ENCODE measurements at places on chromosomes 7 and 10. TPM values are rescaled to one million over a fixed set of nuclear protein-coding genes. Genes with fewer than 3 reads are reported as not detected.

The GIGYF1 gene
- 70.3 TPM for total RNA-seq

DNA sequence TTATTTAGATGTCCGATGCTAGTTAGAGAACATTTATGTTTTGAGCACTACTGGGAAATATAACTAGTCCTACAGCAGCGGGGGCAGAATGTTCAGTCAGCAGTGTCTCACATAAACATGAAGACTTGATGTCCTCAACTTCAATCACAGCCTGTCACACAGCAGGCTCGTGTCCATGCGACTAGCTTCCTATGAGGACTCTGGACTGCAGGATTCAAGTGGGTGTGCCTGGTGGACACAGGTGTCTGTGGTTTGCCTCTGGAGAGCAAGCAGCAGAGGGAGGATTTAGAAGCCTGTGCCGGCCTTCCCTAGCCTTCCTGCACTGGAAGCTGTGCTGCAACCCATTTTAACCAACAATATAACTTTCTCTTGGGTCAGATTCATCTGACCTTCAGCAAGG is 30.0 kb upstream of the LANCL2 start:
- H3K27ac ChIP-seq, result no peak overlapping the region
- no peaks in the 10 kb centered on the region for H3K4me1 ChIP-seq
- H3K36me3 ChIP-seq, result no peaks in the 10 kb centered on the region
- H3K4me3 ChIP-seq, result no peak overlapping the region
- H3K27me3 ChIP-seq, result peaks cover 7% of the 10 kb centered on the region

The ERVW-1 gene
- not detected for total RNA-seq

- no peaks in the 10 kb centered on the region for H3K4me1 ChIP-seq
- H3K4me3 ChIP-seq, result no peak overlapping the region
- no peaks in the 10 kb centered on the region for H3K36me3 ChIP-seq
- no peaks in the 10 kb centered on the region for H3K27me3 ChIP-seq
Observed at GRCh38 chr10:129108994-129109393, 358.0 kb upstream of the MGMT start.

The CRYGN gene
- not detected for total RNA-seq

The SEMA3C gene
- total RNA-seq, result 0.62 TPM

The FGFR2 gene
- 0.82 TPM for total RNA-seq

GRCh38 chr7:98930464-98930863 is 52.1 kb downstream of the TRRAP start:
- DNase-seq, result no peak
- peak overlapping the region; percentile 97 for H3K27ac ChIP-seq
- H3K27me3 ChIP-seq, result no peaks in the 10 kb centered on the region
- peak overlapping the region; percentile 93 for H3K4me3 ChIP-seq
- peaks cover 20% of the 10 kb centered on the region for H3K4me1 ChIP-seq

DNA sequence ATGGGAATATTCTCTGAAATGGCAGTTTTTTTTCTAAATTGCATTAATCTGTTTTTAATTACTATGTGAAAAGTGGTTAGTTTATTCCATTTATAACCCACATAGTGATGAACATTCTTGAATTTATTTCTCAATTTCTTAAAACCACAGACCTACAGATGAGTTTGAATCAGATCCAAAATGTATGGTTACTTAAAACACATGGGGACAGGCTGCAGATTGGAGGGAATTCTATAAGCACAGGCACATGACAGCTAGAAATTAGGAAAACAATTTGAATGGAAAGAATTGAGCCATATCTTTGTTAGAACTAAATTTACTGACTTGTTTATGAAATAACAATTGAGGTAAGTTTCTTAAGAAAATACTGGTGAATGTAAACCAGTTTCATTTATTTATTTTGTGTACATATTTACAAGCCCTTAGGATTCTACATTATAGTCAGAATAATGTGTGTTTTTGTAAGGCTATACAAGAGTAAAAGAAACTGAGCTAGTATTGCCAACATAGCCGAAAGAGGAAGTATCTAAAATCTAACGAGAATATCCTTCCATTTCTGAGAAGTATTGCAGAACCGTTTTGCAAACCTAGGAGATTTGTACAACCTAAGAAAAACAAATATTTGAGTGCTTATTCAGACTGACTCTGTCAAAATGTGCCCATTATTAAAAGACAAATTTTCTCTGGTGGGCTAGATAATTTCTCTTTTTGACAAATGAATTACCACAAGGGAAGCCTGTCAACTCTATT is 434.3 kb upstream of the SEMA3D start:
- H3K27ac ChIP-seq, result no peak overlapping the region
- no peaks in the 10 kb centered on the region for H3K36me3 ChIP-seq
- no peaks in the 10 kb centered on the region for H3K4me1 ChIP-seq
- no peak for DNase-seq
- no peaks in the 10 kb centered on the region for H3K27me3 ChIP-seq

DNA sequence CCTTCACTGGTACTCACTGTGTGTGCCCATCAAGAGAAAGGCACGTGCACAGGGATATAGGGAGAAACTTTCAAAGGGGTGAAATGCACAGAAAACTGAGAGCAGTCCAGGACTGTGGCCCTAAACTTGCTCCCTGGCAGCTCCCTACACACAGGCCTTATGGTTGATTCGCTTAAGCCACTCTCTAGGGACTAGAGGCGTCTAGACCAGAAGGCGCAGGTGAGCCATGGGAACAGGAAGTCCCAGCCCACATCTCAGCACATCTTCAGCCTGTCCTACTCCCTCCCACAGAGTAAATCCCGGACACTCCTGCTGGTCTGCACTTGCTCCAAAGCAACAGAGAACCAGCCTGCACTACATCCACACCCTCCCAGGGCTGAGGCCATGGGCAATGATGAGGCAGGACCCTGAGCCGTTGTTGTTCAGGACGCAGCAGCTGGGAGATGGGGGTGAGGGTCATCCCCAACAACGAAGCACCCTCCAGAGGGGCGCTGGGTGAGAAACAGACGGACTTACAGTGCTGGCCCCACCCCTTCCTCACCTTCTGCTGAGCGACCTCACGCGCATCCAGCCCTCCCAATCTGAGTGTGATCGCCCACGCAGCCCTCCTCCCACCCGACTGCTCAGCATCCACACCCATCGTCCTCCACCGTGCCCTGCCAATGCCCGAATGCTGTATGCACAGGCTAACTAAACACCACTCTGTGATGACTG is 109.3 kb downstream of the TNS3 start:
- no peaks in the 10 kb centered on the region for H3K27me3 ChIP-seq
- H3K4me1 ChIP-seq, result no peaks in the 10 kb centered on the region
- H3K4me3 ChIP-seq, result no peak overlapping the region

The FOXP2 gene
- 0.25 TPM for total RNA-seq

DNA sequence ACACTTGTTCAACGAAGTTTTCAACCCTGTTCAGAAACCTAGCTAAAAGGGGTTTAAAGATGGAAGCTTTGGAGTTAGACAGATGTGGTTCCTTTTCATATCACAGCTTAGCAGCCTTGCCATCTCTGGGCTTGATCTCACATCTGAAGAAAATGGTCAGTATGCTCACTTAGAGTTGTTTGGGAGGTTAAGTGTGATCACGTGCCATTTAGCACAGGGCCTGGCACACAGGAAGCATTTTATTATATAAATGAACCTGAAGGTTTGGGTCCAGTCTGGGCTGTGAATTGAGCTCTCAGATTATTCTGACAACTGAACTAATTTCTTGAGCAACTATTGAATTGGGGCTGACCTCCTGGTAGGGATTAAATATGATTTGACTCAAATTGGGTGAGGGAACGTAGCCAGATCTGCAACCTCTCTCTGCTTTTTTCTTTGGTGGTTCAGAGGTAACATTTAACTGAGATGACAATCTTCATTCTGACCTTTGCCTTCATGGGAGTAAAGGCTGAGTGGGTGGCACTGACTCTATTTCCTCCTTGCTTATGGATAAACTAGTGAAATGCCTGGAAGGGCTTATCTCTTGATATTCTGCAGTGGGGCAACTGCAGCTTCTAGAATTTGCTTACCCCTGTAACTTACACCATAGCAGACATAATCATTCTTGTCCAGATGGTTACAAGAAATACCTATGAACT is 10.2 kb upstream of the HKDC1 start:
- peak overlapping the region; percentile 16 for H3K27ac ChIP-seq
- peaks cover 8% of the 10 kb centered on the region for H3K4me1 ChIP-seq
- no peaks in the 10 kb centered on the region for H3K27me3 ChIP-seq
- peaks cover 6% of the 10 kb centered on the region for H3K36me3 ChIP-seq
- no peak for DNase-seq

DNA sequence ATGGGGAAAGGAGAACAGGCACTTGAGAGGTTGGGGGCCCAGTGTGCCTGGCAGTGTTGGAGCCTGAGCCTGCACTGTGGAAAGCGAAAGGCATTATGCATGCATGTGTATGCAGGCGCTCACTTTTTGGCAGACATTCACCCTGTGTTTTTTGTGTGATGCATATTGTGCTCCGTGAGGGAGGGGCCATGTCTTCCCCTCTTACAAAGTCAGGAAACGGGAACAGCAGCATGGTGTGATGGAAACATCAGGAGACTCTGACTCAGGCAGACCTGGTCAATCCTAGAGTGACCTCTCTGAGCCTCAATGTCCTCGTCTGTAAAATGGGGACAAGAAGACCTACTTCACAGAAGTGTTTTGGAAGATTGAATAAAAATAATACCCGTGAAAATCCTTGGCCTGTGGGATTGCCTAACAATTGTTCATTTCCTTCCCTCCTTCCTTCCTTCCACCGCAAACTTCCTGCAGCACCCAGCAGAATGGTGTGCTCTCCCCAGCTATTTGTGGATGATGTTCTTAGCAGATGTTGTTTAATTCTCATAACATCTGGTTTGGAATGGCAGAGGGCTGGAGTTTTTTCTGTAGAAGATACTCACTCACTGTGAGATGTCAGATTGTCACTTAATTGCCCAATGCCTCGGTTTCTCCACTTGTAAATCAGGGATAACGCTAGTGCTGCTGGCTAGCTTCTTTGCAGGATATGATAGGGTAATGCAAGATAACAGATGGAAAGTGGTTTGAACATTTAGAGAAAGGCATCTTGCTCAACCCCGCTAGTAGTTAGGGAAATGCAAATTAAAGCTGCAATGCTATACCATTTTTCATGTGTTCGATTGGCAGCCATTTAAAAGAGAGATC is 39.8 kb downstream of the CDH23 start:
- DNase-seq, result no peak
- peaks cover 3% of the 10 kb centered on the region for H3K4me1 ChIP-seq
- H3K4me3 ChIP-seq, result no peak overlapping the region

- no peaks in the 10 kb centered on the region for H3K27me3 ChIP-seq
- DNase-seq, result no peak
- H3K27ac ChIP-seq, result no peak overlapping the region
Observed at GRCh38 chr10:121157998-121158397, 306.8 kb downstream of the WDR11 start.

GRCh38 chr10:27547047-27547446 is 42.9 kb downstream of the RAB18 start:
- peaks cover 3% of the 10 kb centered on the region for H3K36me3 ChIP-seq
- DNase-seq, result no peak
- no peak overlapping the region for H3K27ac ChIP-seq
- H3K4me1 ChIP-seq, result peaks cover 15% of the 10 kb centered on the region

The SUN3 gene
- total RNA-seq, result not detected

GRCh38 chr10:109979215-109979614 is 28.6 kb upstream of the ADD3 start:
- peaks cover 6% of the 10 kb centered on the region for H3K27me3 ChIP-seq
- no peak overlapping the region for H3K4me3 ChIP-seq
- H3K4me1 ChIP-seq, result peaks cover 10% of the 10 kb centered on the region
- no peak for DNase-seq
- no peaks in the 10 kb centered on the region for H3K36me3 ChIP-seq
- no peak overlapping the region for H3K27ac ChIP-seq

- H3K27me3 ChIP-seq, result no peaks in the 10 kb centered on the region
- H3K27ac ChIP-seq, result peak overlapping the region; percentile 61
- no peak for DNase-seq
- H3K4me3 ChIP-seq, result peak overlapping the region; percentile 81
- no peaks in the 10 kb centered on the region for H3K36me3 ChIP-seq
- H3K4me1 ChIP-seq, result peaks cover 15% of the 10 kb centered on the region
Observed at GRCh38 chr7:129367349-129367699, 66.9 kb upstream of the STRIP2 start.

DNA sequence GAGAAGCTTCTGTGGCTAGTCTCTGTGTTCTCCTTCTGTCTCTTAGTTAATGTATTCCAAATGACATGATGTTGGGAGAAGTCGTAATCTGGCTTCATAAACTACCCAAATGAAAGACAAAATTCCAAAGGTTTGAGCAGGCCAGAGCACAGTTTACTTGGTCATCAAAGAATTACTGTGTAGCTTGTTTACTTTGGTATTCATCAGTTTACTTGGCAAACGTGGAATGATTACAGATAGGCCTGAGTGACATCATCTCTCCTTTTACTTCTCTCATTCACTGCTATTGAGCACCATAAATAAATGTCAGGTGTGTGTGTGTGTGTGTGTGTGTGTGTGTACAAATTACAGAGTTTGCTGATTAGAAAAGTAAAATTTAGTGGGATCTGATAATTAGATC is 327.3 kb downstream of the PHTF2 start:
- no peak overlapping the region for H3K27ac ChIP-seq
- H3K27me3 ChIP-seq, result peaks cover 18% of the 10 kb centered on the region
- DNase-seq, result no peak
- no peaks in the 10 kb centered on the region for H3K36me3 ChIP-seq
- H3K4me1 ChIP-seq, result no peaks in the 10 kb centered on the region

The TMEM236 gene
- total RNA-seq, result 0.07 TPM

GRCh38 chr10:48818861-48819520 is 120.6 kb downstream of the LRRC18 start:
- H3K4me1 ChIP-seq, result no peaks in the 10 kb centered on the region
- DNase-seq, result no peak
- no peak overlapping the region for H3K4me3 ChIP-seq

GRCh38 chr10:70648427-70648826 is 23.9 kb upstream of the ADAMTS14 start:
- H3K36me3 ChIP-seq, result peaks cover 6% of the 10 kb centered on the region
- H3K27ac ChIP-seq, result no peak overlapping the region
- no peak for DNase-seq
- no peak overlapping the region for H3K4me3 ChIP-seq
- peaks cover 8% of the 10 kb centered on the region for H3K27me3 ChIP-seq

GRCh38 chr10:129329385-129330055 is 137.5 kb upstream of the MGMT start:
- no peaks in the 10 kb centered on the region for H3K36me3 ChIP-seq
- no peak overlapping the region for H3K4me3 ChIP-seq
- DNase-seq, result no peak

The ACSM6 gene
- not detected for total RNA-seq

- no peak for DNase-seq
- no peak overlapping the region for H3K4me3 ChIP-seq
- H3K36me3 ChIP-seq, result peaks cover 2% of the 10 kb centered on the region
- H3K4me1 ChIP-seq, result peaks cover 42% of the 10 kb centered on the region
- no peaks in the 10 kb centered on the region for H3K27me3 ChIP-seq
Observed at GRCh38 chr7:139679731-139680594, 97.8 kb downstream of the HIPK2 start.

DNA sequence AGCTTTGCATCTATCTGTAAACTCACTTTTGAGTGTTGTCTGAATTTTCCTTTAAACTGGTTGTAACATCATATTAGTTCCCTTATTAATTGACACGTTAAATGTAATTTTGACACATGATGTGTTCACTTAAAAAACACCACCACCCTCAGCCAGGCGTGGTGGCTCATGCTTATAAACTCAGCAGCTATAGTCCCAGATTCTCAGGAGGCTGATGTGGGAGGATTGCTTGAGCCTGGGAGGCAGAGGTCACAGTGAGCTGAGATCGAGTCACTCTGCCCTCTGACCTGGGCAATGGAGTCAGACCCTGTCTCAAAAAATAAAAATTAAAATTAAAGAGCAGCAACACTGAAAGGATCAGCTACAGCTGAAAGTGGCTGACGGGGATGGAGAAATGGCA is 60.0 kb upstream of the CYTH3 start:
- H3K4me1 ChIP-seq, result no peaks in the 10 kb centered on the region
- no peak overlapping the region for H3K4me3 ChIP-seq
- H3K36me3 ChIP-seq, result peaks cover 3% of the 10 kb centered on the region

GRCh38 chr10:101896225-101896877 is 52.8 kb upstream of the KCNIP2 start:
- H3K27ac ChIP-seq, result no peak overlapping the region
- no peak overlapping the region for H3K4me3 ChIP-seq
- no peaks in the 10 kb centered on the region for H3K27me3 ChIP-seq
- H3K4me1 ChIP-seq, result peaks cover 5% of the 10 kb centered on the region
